Stimulated activated naive CD4-positive, alpha-beta T cell (primary cell): ENCODE measurements at places on chromosomes 6 and 20.

GRCh38 chr6:97626671-97627441, 343.8 kb upstream of the MMS22L start:
- no peak for DNase-seq

GRCh38 chr6:122754191-122754731, 25.3 kb upstream of the FABP7 start:
- no peak for DNase-seq

DNA sequence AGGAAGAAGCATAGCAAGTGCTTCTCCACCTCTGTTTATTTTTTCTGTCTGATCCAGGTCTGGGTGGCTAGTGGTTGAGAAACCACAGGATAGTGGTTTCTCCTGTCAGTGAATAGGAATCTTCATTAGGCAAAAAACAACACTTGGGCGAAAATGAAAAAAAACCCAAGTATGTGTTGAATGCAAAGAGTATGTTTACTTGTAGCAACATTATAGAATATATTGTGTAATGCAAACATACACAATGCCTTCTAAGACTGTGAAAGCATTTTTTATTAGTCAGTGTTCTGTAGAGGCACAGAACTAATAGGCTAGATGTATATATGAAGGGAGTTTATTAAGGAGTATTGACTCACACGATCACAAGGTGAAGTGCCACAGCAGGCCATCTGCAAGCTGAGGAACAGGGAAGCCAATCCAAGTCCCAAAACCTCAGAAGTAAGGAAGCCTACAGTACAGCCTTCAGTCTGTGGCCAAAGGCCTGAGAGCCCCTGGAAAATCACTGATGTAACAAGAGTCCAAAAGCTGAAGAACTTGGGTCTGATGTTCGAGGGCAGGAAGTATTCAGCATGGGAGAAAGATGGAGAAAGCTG, 111.1 kb downstream of the UST start:
- DNase-seq: no peak

DNA sequence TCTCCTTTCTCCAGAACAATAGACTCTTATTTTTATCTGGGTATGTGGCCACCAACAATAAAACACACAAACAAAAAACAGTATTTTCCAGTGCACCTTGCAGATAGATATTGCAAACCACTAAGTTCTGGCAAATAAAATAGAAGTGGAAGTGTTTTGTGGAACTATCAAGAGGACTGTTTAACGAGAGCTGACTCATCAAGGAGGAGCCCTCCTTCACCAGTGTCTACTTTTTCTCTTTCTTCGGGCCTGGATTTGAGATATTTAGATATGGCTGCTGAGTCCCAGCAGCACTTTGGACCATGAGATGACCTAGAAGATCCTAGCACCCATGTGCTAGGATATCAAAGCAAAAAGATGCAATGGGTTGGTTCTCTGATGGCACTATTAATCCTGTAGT, 154.7 kb downstream of the AIG1 start:
- DNase-seq: no peak

DNA sequence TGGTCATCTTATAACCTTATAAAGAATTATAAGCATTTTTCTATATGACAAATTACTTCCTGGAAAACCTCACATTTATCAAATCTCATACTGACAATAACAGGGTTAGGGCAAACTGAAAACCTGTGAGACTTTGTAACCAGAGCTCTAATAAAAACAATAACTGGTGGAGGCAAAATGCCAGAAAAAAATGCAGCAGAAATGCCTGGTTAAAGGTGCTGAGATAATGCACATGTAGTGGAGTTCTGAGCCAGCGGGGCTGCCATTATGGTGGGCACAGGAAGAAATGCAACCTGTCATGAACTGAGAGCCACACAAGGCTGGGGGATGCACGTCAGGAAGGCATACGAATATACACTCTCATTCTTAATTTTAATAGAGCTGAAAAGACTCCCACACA, 53.0 kb downstream of the NCOA6 start:
- DNase-seq: no peak

GRCh38 chr6:23478312-23478711, 647.7 kb upstream of the NRSN1 start:
- no peak for DNase-seq

GRCh38 chr6:169846286-169847056, 95.0 kb downstream of the ERMARD start:
- no peak for DNase-seq

DNA sequence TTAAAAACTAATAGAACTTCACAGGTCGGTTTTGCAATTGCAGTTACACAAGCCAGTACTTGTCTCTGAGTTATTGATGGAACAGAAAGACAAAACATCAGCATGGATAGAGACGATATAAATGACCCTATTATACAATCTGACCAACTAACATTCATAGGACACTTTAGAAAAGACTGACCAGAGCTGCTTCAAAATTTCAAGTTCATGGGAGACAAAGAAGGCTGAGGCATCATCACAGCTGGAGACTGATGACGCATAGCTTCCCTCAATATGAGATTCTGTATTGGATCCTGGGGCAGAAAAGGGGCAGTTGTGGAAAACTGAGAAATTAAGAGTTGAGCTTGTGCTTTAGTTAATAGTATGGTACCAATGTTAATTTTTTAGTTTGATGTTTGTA, 174.0 kb downstream of the THBS2 start:
- no peak for DNase-seq

- no peak for DNase-seq
Measured at GRCh38 chr6:23910420-23910819, 215.6 kb upstream of the NRSN1 start.

GRCh38 chr6:89500611-89501010, 67.7 kb downstream of the ANKRD6 start:
- no peak for DNase-seq

DNA sequence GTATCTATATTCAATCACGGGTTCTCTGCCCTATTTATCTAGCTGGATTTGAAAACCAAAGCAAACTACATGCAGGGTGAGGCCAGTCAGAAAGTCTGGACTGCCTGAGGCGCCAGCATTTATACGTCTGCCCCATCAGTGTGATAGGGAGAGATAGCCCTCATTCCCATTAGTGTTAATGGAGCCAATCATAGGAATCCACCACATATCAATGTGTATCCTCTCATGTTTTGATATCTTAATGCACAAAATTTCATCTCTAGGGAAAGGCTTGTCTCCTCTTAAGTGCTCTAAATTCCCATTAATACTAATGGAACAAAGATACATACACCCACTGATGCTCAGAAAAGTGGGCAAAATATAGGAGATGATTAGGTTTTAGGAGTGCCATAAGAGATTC, 376.2 kb downstream of the BTBD3 start:
- no peak for DNase-seq

DNA sequence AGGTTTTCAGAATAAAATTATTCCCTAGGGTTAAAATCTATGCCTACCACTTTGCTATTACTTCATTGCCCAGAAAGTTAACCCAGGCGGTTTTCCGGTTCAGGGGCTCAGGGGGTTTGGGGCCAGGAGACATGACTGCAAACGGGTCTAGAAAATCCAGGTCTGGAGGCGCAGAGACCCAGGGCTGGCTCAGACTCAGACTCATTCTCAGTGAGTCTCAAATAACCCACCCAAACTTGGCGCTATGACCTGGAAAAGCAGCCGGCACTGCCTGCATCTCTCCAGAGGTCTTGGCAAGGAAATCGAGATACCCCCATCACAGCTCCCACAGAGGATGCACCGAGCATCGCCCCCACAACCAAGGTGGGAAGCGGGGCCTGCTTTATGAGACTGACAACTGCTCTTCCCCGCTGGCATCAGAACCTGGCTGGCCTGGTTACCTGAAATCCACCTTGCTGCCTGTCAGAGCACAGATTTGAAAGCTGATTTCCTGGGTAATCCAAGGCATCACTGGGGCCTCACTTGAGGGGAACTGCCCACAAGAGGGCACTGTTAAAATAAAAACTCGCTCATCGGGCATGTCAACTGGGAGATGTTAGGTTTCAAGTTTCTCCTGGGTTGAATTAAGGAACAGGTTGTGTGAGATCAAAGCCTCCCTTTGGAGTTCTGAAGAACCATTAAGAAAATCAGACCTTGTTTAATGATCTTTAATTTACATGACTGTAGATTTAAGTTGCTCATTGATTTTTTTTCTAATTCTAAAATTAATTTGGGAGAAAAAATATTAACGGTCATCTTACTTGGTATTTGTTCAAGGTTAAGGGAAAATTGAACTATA, 55.1 kb downstream of the KIF16B start:
- no peak for DNase-seq
